ENCODE measurements at places on chromosomes 12 and 14.

DNA sequence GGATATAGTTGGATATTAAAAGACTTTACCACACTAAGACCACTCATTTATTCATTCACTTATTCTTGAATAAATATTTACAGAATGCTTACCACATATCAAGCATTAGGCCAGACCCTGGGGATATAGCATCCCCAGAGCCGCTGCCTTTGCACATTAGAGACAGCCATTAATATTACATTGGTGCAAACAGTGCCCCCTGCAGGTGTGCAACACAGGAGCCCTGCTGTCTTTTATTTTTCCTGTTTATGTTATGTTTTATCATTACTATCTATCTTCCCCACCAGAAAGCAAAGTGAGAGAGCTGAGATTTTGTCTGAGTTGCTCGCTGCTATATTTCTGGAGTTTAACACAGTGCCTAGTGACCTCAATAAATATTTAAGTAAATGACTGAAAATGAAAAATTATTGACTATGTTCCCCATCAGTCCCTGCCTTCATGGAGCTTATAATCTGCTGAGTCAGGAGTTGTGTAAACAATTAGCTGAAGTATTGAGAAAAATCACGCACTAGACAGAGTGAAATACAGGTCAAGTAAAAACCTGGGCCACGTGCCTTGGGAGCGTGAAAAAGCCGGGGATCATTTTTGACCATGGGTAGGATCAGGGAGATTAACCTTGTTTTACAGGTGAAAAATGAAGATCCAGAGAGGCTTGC lies 301.6 kb downstream of the PCNX1 start:
- no peaks in the 10 kb centered on the region for H3K36me3 ChIP-seq
- H3K4me1 ChIP-seq: peaks cover 4% of the 10 kb centered on the region
- no peak for DNase-seq
- no peak overlapping the region for H3K4me3 ChIP-seq
- H3K27ac ChIP-seq: no peak overlapping the region

GRCh38 chr12:12548713-12549112 lies 13.9 kb downstream of the DUSP16 start:
- H3K27ac ChIP-seq: no peak overlapping the region
- peaks cover 4% of the 10 kb centered on the region for H3K4me1 ChIP-seq
- H3K4me3 ChIP-seq: no peak overlapping the region
- no peaks in the 10 kb centered on the region for H3K27me3 ChIP-seq
- peaks cover 3% of the 10 kb centered on the region for H3K36me3 ChIP-seq
- DNase-seq: no peak

DNA sequence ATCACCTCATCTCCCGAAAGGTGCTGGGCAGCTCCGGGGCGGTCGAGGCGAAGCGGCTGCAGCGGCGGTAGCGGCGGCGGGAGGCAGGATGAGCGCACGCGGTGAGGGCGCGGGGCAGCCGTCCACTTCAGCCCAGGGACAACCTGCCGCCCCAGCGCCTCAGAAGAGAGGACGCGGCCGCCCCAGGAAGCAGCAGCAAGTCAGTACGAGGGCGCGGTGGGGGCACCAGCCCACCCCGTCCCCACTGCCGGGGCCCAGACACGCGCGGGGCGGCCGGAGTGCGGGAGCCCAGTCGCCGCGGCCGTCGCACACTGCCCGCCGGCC lies 862 bp downstream of the HMGA2 start:
- H3K4me1 ChIP-seq: peaks cover 7% of the 10 kb centered on the region
- H3K36me3 ChIP-seq: no peaks in the 10 kb centered on the region
- H3K4me3 ChIP-seq: peak overlapping the region; percentile 75

- H3K27ac ChIP-seq: no peak overlapping the region
- no peaks in the 10 kb centered on the region for H3K36me3 ChIP-seq
- no peaks in the 10 kb centered on the region for H3K27me3 ChIP-seq
- no peak for DNase-seq
Measured at GRCh38 chr12:40325349-40325960, 100.7 kb downstream of the LRRK2 start.

DNA sequence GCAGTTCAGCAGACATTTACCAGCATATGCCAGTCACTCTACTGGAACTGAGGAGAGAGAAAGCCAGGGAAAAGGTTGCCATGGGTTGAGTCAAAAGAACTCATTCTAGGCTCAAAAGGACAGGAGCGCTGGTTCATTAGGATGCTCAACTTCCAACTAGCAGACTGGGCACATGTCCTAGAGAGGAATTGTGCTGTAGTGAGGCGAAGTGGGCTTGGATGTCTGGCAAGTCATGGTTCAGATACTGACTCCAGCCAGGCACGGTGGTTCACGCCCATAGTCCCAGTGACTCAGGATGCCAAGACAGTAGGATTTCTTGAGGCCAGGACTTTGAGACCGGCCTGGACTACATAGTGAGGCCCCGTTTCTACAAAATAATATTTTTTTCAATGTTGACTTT lies 281.5 kb downstream of the CACNA1C start:
- no peaks in the 10 kb centered on the region for H3K36me3 ChIP-seq
- H3K27ac ChIP-seq: no peak overlapping the region
- H3K4me1 ChIP-seq: no peaks in the 10 kb centered on the region
- DNase-seq: no peak
- no peak overlapping the region for H3K4me3 ChIP-seq
- H3K27me3 ChIP-seq: peaks cover 54% of the 10 kb centered on the region

DNA sequence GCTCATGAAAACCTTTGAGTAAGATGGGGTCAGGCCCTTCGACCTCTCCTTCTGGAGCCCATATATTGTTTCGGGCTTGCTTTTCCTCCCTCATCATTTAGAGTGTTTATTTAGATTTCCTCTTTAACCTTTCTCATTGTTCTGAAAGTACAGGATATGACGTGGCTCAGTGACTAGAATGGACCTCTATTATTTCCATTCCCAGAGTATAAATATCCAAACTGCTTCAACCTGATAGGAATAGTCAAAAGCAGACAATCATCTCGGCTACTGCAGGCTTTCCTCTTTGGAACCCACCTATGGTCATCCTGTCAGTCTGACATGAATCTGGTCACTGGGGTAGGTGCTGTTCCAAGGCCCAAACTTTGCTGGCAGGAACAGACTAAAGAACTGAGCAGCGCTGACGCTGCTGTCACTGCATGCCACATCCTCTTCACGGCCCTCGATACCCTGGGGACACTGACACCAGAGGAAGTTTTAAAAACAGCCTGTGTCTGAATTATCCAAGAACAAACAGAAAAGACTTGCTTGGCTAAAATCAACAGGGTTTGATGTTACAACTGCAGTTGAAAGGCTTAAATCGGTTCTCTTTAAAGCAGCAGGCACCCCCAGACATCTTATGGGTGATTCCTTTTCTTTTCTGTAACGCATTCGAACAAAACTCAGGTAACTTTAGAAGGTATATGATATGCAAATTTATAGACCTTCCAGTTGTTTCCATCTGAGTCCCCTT lies 5.0 kb upstream of the DDX47 start:
- H3K36me3 ChIP-seq: peaks cover 3% of the 10 kb centered on the region
- peak overlapping the region; percentile 56 for H3K4me3 ChIP-seq
- H3K4me1 ChIP-seq: peaks cover 22% of the 10 kb centered on the region
- H3K27me3 ChIP-seq: no peaks in the 10 kb centered on the region
- peak overlapping the region; percentile 99 for H3K27ac ChIP-seq

GRCh38 chr14:24147761-24148428 lies 597 bp downstream of the RNF31 start:
- H3K36me3 ChIP-seq: peaks cover 44% of the 10 kb centered on the region
- H3K4me3 ChIP-seq: peak overlapping the region; percentile 98
- peaks cover 37% of the 10 kb centered on the region for H3K4me1 ChIP-seq
- no peak for DNase-seq
- H3K27me3 ChIP-seq: no peaks in the 10 kb centered on the region

DNA sequence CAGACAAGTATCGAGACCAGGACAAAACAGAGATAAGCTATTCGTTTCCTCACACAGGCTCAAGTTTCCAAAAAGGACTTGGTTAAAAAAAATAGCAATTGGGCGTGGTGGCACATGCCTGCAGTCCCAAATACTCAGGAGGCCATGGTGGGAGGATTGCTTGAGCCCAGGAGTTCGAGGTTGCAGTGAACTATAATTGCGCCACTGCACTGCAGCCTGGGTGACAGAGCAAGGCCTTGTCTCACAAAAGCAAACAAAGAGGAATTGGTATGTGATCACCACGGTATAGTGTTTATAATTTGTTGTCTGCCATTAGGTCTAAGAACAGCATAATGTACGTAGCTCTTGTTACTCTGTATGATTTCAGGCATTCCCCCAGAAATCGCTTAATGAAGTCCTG lies 175.3 kb downstream of the DERA start:
- H3K27me3 ChIP-seq: no peaks in the 10 kb centered on the region
- no peak for DNase-seq
- H3K27ac ChIP-seq: no peak overlapping the region
- H3K4me3 ChIP-seq: no peak overlapping the region
- no peaks in the 10 kb centered on the region for H3K4me1 ChIP-seq
- no peaks in the 10 kb centered on the region for H3K36me3 ChIP-seq

- no peak for DNase-seq
- H3K27ac ChIP-seq: no peak overlapping the region
- no peaks in the 10 kb centered on the region for H3K4me1 ChIP-seq
- no peaks in the 10 kb centered on the region for H3K27me3 ChIP-seq
Measured at GRCh38 chr12:11347810-11348209, 37.6 kb upstream of the PRB4 start.

- no peak overlapping the region for H3K27ac ChIP-seq
- no peak overlapping the region for H3K4me3 ChIP-seq
- H3K4me1 ChIP-seq: peaks cover 3% of the 10 kb centered on the region
- H3K27me3 ChIP-seq: no peaks in the 10 kb centered on the region
Measured at GRCh38 chr12:130788515-130788914, 50.5 kb downstream of the STX2 start.

GRCh38 chr14:54486685-54487084 lies 2.1 kb downstream of the GMFB start:
- H3K4me1 ChIP-seq: peaks cover 74% of the 10 kb centered on the region
- DNase-seq: no peak
- H3K27me3 ChIP-seq: no peaks in the 10 kb centered on the region
- peaks cover 31% of the 10 kb centered on the region for H3K36me3 ChIP-seq

GRCh38 chr12:128286970-128287369 lies 20.0 kb downstream of the TMEM132C start:
- no peak overlapping the region for H3K4me3 ChIP-seq
- no peaks in the 10 kb centered on the region for H3K36me3 ChIP-seq
- peaks cover 34% of the 10 kb centered on the region for H3K27me3 ChIP-seq
- no peak overlapping the region for H3K27ac ChIP-seq
- H3K4me1 ChIP-seq: no peaks in the 10 kb centered on the region

GRCh38 chr12:96445691-96446583 lies 43.4 kb upstream of the CFAP54 start:
- H3K27me3 ChIP-seq: no peaks in the 10 kb centered on the region
- peaks cover 21% of the 10 kb centered on the region for H3K36me3 ChIP-seq

GRCh38 chr12:11085419-11085818 lies 6.7 kb downstream of the TAS2R43 start:
- H3K27me3 ChIP-seq: no peaks in the 10 kb centered on the region
- H3K4me3 ChIP-seq: no peak overlapping the region
- peaks cover 2% of the 10 kb centered on the region for H3K36me3 ChIP-seq

GRCh38 chr12:94225506-94225905 lies 77.1 kb downstream of the PLXNC1 start:
- no peak overlapping the region for H3K4me3 ChIP-seq
- H3K4me1 ChIP-seq: peaks cover 4% of the 10 kb centered on the region
- peaks cover 12% of the 10 kb centered on the region for H3K36me3 ChIP-seq
- no peaks in the 10 kb centered on the region for H3K27me3 ChIP-seq
- H3K27ac ChIP-seq: no peak overlapping the region

- H3K36me3 ChIP-seq: no peaks in the 10 kb centered on the region
- H3K4me1 ChIP-seq: no peaks in the 10 kb centered on the region
- H3K4me3 ChIP-seq: no peak overlapping the region
- no peaks in the 10 kb centered on the region for H3K27me3 ChIP-seq
Measured at GRCh38 chr12:50271724-50272247, 11.5 kb downstream of the LIMA1 start.

DNA sequence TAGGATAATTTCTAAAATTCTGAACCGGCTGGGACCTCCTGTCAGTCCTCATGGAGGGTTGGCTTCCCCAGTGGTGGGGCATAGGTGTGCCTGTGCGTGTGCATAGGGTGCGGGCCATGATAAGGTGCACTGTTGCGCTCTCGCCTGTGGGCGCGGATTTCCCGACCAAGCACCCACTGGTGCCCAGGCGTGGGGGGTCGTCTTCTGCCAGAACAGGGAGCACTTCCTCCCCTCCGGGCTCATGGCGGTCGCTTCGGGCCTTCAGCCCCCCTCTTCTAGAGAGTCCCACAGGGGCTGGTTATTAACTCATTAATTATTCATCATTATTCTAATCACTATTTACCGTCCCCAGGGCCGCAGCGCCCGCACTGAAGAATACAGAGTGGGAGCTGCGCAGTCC lies 2.8 kb downstream of the C1QL4 start:
- H3K36me3 ChIP-seq: peaks cover 8% of the 10 kb centered on the region
- peaks cover 74% of the 10 kb centered on the region for H3K27me3 ChIP-seq
- H3K4me3 ChIP-seq: no peak overlapping the region
- DNase-seq: no peak
- peaks cover 15% of the 10 kb centered on the region for H3K4me1 ChIP-seq

GRCh38 chr12:50841716-50842531 lies 802 bp upstream of the TMPRSS12 start:
- no peaks in the 10 kb centered on the region for H3K4me1 ChIP-seq
- no peaks in the 10 kb centered on the region for H3K36me3 ChIP-seq
- peaks cover 12% of the 10 kb centered on the region for H3K27me3 ChIP-seq
- no peak for DNase-seq

- H3K4me3 ChIP-seq: no peak overlapping the region
- H3K36me3 ChIP-seq: no peaks in the 10 kb centered on the region
- peaks cover 51% of the 10 kb centered on the region for H3K27me3 ChIP-seq
- H3K27ac ChIP-seq: no peak overlapping the region
Measured at GRCh38 chr12:125249932-125250331, 184.7 kb downstream of the AACS start.

DNA sequence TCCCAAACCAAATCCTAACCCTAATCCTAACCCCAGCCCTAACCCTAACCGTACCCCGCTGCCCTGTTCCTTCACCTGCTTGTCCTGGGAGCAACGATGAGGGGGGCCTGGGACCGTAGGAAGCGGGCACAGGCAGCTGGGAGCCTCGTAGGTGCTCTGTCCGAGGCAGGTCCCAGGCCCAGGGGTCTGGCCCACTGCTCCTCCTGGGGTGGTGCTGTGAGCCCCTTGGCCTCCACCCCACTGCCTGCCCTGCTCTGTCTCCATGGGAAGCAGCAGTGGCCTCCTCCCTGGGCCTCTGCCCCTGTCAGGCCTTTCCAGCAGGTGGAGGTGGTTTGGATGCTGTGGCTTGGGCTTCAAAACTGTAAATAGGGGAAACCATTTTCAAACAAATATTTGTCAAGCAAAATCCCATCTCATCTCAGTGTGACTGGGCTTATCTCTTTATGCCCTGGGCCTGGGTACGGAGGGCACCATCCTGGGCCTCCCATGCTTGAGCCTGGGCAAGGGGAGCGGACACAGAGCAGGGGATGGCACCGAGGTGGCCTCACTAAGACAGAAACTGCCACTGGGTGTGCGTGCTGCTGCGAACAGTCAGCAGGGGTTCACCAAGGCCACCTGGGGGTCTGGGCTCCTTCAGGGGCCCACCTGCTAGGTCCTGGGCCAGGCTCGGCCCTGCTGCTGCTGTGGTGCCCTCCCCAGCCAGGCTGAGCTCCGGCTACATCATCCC lies 3.7 kb upstream of the BEGAIN start:
- H3K4me3 ChIP-seq: no peak overlapping the region
- DNase-seq: no peak
- H3K27ac ChIP-seq: no peak overlapping the region

- peaks cover 7% of the 10 kb centered on the region for H3K36me3 ChIP-seq
- peaks cover 8% of the 10 kb centered on the region for H3K27me3 ChIP-seq
- peak; percentile 23 for DNase-seq
- peaks cover 23% of the 10 kb centered on the region for H3K4me1 ChIP-seq
Measured at GRCh38 chr12:1606021-1606622, 11.7 kb upstream of the FBXL14 start.

Data from effector memory CD8-positive, alpha-beta T cell (primary cell).